ENCODE measurements at places on chromosomes 6 and 20.

DNA sequence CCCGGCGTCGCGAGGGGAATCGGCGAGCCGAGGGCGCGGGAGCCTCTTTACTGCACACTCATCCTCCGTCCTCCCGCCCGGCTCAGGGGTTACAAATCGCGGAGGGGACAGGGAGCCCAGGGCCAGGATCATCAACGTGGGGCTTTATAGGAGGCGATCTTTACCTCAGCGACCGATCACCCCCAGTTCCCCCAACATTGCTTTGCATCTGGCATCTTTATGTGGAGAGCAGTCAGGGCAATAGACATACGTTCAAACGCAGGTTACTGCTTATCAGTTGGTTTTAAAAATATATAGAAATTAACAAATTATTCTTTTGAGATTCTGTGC, 634 bp downstream of the HSF2 start:
- no peak for DNase-seq

DNA sequence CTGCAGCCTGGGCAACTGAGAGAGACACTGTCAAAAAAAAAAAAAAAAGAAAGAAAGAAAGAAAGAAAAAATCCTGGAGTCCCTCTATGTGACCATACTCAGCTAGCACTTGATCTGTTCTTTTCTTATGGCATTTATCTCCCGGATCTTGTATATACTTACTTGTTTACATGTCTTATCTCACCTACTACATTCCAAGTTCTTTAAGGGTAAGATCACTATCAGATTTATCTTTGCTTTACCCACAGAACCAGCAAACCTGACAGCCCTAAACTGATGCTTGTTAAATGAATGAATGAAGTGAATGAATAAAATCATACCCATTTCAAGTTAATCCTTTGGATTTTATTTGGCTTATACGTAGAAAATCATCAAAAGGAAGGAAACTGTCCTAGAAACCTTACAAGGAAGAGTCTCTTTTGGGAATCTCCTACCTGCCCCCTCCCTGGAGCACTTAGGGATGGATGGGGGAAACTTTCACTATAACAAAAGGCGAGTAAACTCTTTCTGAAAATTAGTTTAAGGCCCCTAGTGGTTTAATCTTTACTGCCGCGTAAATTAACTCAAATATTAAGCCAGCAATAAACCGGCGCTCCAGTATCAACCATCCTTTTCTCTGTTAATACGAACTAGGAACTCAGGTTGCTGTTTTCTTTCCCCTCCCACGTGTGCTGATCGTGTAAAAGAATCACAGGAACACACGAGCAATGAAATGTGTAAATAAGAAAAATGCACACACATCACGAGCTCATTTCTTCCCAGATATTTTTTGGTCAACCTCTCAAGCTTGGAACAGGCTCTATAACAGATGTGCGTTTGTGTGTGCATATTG, 1.3 kb upstream of the UTRN start:
- no peak for DNase-seq

- DNase-seq: no peak
Observed at GRCh38 chr6:159172091-159172491, 2.9 kb downstream of the FNDC1 start.

GRCh38 chr6:154749341-154749740, 16.1 kb downstream of the SCAF8 start:
- no peak for DNase-seq

DNA sequence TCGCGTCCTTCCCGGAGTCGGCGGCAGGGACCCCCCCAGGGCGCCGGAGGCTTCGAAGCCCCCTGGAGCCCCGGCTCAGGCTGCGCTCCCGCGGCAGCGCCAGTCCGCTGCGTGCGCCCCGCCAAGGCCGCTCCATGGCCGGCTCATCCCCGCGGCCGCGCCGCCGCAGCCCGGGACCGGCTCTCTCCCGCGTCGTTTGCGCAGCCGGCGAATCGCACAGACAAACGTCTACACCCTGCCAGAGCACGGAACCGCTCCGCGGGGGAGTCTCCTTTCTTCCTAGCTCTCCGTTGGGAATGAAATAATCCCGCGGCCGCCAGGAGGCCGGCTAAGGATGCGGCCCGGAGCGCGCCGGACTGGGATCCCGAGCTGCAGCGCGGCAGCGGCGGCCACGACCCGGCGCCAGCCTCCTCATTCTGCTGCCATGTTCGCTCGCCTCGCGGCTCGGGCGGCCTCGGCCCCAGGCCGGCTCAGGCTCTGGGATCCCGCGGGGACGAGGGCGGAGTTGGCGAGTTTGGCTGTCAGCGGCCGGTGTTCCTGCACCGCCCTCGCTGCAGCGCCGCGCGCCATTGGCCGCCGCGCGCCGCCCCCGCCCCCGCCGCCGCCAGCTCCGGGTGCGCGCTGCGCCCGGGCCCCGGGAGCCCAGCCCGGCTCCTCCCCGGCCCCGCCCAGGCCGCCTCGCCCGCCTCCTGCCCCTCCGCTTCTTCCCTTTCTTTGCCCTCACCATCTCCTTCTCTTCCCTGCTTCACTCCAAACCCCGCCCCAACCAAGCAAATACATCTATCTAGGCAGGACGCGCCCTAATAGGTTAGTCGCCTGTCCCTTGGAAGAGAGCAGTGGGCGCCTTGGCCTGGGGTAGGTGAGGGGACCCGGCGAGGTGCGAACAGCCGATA, at the start of gene GFOD1:
Gene GFOD1, minus strand, starts transcription at position 479 of the 893 bp plus-strand sequence. CDS start 710 bp downstream, outside the sequence.
- DNase-seq: peak; percentile 69

DNA sequence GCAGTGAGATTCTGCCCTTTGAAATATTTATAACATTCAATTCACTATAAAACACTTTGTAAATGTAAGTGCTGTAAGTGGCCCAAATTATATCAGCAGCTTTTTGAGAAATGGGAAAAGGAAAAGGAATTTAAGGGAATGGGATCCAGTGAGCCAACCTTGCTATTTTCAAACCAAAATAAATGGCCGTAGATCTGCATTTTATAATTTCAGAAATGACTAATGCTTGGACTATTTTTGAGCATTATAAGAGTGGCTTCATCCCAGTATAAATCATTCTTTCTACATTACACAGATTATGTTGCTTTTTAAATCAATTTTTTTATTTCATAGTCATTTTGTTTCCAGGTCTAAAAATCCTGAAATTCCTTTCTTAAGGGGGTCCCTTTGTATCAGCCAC, 49.2 kb downstream of the ANKRD6 start:
- DNase-seq: no peak

DNA sequence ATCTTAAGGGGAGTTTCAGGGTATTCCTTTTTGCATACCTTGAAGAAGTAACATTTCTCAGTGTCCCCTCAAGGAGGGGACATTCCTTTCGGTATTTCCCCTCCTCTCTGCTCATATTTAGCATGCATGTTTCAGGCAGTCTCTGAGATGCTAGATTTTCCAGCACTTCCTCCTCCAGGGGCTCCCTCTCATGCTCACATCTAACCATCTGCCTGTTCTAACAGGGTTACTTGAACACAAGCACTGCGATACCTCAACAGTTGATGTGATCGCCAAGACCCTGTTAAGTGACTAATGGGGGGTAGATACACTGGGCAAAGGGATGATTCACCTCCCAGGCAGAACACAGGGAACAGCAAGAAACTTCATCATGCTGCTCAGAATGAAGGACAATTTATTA, 12.9 kb upstream of the MCM3 start:
- DNase-seq: no peak

GRCh38 chr6:161166677-161167076, 107.2 kb downstream of the AGPAT4 start:
- no peak for DNase-seq

GRCh38 chr6:150016324-150017185, 8.8 kb downstream of the RAET1L start:
- DNase-seq: peak; percentile 32

- DNase-seq: no peak
Observed at GRCh38 chr20:62344782-62345181, 22.3 kb downstream of the LAMA5 start.

DNA sequence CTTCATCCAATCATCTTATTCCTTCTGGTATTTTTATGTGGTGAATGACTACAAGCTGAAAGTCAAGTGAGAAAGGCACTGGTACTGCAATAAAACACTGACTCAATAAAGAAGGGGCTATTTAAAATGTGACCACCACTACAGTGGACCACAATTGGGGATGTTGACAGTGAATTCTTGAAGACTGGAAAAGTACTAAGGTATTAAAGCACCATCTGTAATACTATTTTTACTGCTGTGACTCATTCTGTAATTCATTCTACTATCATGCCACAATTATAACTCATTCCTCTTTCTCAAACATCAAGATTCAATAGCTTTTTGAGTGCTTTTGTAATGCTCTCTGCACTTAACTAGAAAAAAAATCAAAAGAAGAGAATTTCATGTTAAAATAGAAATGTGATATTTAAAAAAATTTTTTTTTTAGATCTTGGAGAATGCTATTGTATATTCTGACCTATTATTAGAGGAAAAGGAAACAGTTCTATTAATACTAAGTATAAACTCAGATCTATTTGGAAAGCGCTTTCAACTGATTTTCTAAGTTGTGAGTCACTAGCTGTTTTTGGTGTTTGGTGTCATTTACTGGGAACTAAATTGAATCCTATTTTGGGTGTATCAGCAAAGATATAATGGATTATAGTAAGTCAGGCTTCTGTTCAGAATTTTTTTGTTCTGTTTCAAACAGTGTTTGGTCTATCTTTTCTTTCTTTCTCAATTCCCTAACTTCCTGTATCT, 104.7 kb upstream of the TMEM170B start:
- DNase-seq: no peak

GRCh38 chr6:139112146-139112545, 22.7 kb upstream of the HECA start:
- DNase-seq: no peak

DNA sequence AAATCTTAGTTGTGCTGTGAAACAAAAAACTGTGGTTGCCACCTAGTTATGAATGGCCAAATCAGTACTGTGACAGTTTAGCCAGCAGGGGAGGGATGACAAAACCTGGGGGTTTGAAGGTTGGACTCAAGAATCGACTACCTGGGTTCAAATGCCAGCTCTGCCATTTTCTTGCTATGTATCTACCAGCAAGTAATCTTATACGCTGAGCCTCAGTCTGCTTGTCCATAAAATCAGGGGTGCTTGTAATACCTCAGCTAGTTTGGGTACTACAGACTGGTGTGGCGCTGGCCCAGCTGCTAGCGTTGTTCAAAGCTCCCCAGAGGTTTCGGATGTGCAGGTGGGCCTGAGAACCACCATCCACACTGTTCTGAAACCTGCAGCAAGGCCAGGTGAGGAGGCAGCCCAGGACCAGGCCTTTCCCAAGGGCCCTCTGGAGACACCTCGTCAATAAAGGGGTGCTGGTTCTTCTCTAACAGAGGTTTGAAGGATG, 40.4 kb downstream of the TRAM2 start:
- DNase-seq: no peak

GRCh38 chr6:169833258-169833794, 81.9 kb downstream of the ERMARD start:
- DNase-seq: no peak

- DNase-seq: no peak
Observed at GRCh38 chr20:61755971-61756845, 309.5 kb downstream of the TAF4 start.

Measured in stimulated activated CD4-positive, alpha-beta T cell treated with anti-CD3 and anti-CD28 coated beads, TNF-alpha, amount 100 ng/mL, for 1 hour (primary cell).